ENCODE measurements at places on chromosomes 3 and 15.

DNA sequence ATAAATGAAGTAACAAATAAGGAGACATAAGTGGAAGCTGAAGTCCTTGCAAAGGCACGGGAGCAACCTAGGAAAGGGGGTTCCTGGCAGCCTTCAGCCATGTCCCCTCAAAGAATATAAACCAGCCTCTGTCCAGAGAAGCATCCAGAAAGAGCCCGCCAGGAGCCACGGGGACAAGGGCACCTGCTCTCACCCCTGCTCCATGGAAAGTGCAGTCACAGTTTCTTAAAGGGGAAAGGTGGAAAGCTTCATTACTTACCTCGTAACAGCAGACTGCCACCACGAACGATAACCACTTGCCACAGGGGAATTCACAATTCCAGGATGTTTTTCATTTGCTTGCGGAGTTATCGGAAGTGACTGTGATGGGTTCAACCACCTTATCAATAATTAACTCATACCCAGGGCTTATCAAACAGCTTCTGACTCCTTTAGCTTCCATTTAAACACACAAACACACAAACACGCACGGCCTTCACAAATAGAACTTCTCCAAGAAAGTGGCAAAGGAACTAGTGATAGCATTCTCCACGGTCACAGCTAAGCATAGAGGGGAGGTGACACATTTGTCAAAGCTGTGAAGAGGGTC, 134.2 kb upstream of the IGF1R start:
- DNase-seq: no peak

DNA sequence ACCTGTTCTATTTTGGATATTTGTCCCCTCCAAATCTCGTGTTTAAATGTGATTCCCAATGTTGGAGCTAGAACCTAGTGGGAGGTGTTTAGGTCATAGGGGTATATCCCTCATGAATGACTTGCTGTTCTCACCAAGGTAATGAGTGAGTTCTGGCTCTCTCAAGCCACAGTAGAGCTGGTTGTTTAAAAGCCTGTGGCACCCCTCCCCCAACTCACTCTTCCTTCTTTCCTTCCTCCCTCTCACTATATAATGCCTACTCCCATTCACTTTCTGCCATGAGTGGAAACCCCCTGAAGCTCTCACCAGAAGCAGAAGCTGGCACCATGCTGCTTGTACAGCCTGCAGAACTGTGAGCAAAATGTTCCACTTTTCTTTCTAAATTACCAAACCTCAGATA, 341.1 kb downstream of the SI start:
- DNase-seq: no peak

- no peak for DNase-seq
Measured at GRCh38 chr3:127886231-127886955, 28.6 kb upstream of the KBTBD12 start.

DNA sequence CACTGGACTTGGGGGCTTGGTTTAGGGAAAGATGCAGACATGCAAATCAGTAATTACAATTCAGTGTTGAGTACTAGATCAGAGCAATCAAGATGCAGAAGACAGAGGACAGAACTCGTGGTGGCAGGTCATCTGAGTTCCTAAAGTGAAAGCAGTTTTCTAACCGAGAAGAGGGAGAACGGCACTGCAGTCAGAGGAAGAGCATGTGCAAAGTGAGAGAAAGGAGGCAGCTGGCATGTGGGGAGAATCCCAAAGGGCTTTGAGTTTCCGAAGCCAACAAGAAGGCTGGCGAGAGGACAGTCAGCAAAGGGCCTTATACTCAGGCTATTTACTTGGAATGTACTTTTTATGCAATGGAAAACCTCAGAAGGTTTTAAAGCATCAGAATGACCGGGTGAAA, 87.0 kb downstream of the ANP32A start:
- no peak for DNase-seq

DNA sequence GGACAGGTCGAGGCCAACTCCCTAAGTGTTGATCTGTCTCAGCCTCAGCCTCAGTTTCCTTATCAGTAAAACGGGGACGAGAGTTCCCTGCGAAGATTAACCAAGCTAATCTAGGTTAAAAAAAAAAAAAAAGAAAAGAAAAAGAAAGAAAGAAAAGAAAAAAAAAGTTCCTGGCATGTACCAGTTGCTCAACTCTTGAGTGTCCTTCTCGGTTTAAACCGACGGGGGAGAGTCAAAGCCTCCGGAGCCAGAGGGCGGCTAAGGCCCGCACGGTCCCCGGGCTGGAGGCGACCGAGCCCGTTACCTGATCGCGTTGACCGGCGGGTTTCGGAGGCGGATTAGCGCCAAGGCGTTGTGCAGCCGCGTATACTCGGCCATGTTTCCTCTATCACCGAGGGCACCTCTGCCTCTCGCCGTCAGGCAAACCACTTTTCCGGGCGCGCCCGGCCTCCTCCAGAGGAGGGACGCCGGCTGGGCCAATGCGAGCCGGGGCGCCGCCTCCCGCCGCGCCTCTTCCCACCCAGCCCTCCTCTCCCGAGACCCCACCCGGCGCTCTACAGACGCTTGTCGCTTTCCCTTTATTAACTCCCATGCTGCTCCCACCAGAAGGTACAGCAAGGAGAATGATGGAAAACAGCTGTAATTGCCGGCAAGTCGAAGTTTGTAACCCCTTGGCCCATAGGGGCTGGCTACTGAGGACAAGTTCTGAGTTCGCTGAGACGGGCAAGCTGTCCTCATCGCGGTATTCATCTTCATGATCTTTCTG, at the start of gene EHHADH:
TSS of gene EHHADH (minus strand) at position 405 of the 766 bp plus-strand sequence. CDS start at position 378, 27 bp downstream.
- no peak for DNase-seq

- peak; percentile 59 for DNase-seq
Measured at GRCh38 chr3:194091141-194091540, 44.8 kb upstream of the HES1 start.

DNA sequence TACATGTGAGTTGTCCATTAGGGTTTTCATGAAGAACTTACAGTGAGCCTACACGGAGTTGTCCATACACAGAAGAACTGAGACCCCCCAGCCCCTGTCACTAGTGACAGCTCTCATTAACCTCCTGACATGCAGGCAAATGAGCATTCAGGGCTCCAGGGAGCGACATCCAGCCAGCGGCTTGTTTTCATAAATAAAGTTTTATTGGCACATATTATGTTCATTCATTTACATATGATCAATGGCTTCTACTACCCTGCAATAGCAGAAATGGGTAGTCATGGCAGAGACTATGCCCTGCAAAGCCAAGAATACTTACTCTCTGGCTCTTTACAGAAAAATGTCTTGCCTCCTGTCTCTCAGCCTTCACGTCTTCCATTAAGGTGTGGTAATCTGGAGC, 553.5 kb downstream of the EDEM1 start:
- no peak for DNase-seq

GRCh38 chr3:16395212-16395611, 118.3 kb downstream of the RFTN1 start:
- DNase-seq: no peak

GRCh38 chr3:27630885-27631284, 91.2 kb downstream of the EOMES start:
- DNase-seq: no peak
